Esophagus squamous epithelium (tissue), 5 donors: ENCODE measurements at places on chromosomes 3 and 15.

DNA sequence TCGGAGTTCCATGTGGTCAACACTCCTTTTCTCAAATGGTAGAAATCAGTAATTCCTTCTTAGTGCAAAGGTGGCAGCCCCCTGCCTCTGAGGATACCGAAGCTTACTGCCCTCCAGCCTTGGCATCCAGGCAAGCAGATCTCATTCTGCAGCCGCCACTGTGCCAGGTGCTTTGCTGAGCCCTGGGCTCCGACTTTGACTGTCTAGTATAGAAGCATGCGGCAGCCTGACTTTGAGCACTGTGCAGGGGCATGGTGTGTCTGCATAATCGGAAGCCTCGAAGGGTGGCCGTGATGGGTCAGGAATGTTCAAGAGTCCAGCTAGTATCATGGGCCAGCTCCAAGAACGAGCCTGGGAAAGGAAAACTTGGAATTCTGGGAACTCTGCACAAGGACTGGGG, 39.7 kb downstream of the ABTB1 start:
- no peak for DNase-seq

DNA sequence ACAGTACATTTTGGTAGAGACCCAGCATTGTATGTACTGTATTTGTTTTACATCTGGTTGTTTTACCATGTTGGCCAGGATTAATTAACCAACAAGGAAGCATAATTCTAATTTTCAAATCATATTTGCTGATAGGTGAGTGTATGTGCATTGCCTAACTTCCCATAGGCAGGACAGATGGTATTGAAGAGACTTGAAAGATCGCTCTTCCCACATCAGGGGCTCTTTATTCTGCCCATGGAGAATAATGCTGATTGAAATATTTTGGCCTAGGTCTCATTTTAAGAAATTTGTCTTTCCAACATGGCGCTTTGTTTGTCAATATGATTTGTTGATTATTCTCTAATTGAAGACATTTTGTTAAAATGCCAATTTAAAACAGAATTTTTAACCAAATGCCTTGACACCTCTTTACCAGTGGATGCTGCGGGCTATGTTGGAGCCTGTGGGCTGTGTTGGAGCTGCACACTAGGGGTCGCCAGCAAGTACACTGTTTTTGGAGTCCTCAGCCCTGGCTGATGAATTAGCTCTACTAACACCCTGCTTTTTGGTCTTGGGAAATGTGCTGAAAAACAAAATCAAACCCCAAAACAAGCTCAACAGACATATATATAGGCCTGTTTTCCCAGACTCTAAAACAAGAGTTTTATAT, 5.3 kb downstream of the P2RY12 start:
- DNase-seq, result no peak

DNA sequence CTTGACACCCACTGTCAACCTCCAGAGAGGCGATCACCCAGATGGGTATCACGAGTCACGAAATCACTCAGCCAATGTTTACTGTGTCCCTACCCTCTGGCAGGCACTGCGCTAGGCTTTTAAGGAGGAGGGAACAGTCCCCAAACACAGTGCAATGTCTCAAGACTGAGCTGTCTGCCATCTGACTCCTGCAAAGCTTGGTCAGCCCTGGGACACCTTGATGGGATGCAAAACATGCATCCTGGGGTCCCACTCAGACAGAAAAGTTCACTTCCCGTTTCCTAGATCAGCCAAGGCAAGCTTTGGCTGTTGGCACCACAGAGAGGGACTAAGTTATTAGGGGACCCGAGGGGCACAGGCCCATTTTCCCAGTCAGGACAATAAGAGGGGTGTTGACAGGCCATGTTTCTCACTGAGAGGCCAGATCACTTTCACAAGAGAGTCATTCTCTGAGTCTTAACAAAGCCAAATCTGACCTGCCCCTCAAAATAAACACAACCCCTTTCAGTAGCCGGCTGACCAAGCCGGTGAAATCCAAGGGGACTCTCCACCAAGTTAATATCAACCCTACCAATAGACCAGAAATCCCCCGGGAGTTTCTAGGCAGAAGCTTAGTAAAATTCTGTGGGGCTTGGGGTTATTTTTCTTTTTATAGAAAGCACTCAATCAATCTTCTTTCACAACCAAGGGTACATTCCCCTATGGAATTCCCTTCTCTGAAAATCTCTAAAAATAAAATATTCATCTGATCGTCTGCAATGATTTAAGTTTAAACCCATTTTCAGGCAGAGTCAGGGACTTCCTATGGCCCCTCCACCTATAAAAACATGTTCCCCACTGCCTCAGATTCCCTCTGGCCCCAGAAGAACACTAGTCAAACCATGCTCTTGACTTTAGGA, 3.5 kb downstream of the RFTN1 start:
- DNase-seq, result no peak

GRCh38 chr3:162015856-162016255, 519.2 kb downstream of the OTOL1 start:
- DNase-seq, result no peak

- DNase-seq, result no peak
Observed at GRCh38 chr15:38809621-38810020, 245.0 kb upstream of the RASGRP1 start.
